ENCODE measurements at places on chromosomes 7 and 10.

GRCh38 chr10:25094590-25094989 lies 78.2 kb downstream of the THNSL1 start:
- no peak for DNase-seq

- DNase-seq, result no peak
These were observed 375.8 kb downstream of the MDFIC start for GRCh38 chr7:115297656-115298055.

GRCh38 chr10:108911814-108912541 lies 1011.3 kb downstream of the XPNPEP1 start:
- no peak for DNase-seq

- no peak for DNase-seq
These were observed 216.1 kb upstream of the STEAP4 start for GRCh38 chr7:88522771-88523293.

- no peak for DNase-seq
These were observed 25.8 kb downstream of the PRTFDC1 start for GRCh38 chr10:24926557-24926956.

GRCh38 chr7:41316410-41316809 lies 386.5 kb downstream of the INHBA start:
- no peak for DNase-seq

- DNase-seq, result no peak
These were observed at the start of gene NKX1-2 for GRCh38 chr10:124450012-124450782. Gene NKX1-2, minus strand, starts transcription at chr10:124450035. Its CDS starts 92 bp downstream, at chr10:124449943.

DNA sequence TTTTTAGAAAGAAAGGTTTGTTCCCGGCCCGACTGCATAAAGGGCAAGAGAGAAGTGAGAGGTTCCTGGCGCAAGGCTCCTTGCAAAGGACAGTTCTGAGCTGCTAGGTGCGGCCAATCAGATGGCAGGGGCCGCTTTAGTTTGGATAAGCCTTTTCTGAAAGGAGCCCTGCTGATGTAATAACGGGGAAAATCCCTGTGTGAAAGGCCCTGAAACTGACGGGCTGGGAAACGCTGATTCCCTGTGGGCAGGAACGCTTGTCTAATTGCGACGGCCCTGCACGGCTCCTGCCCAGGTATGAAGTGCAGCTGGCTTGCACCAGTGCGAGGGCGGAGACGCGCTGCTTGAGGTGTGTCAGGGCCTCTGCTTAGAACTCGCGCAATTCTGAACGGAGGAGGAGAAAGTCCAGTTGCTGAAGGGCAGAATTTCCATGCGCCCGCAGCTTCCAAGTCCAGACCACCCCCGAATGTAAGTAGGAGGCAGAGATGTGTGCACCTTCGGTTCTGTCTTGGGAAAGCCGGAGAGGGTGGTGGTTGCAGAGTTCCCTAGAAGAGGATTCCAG lies 30.5 kb downstream of the TACC2 start:
- DNase-seq, result no peak

GRCh38 chr10:84015877-84016595 lies 123.3 kb upstream of the GHITM start:
- no peak for DNase-seq

DNA sequence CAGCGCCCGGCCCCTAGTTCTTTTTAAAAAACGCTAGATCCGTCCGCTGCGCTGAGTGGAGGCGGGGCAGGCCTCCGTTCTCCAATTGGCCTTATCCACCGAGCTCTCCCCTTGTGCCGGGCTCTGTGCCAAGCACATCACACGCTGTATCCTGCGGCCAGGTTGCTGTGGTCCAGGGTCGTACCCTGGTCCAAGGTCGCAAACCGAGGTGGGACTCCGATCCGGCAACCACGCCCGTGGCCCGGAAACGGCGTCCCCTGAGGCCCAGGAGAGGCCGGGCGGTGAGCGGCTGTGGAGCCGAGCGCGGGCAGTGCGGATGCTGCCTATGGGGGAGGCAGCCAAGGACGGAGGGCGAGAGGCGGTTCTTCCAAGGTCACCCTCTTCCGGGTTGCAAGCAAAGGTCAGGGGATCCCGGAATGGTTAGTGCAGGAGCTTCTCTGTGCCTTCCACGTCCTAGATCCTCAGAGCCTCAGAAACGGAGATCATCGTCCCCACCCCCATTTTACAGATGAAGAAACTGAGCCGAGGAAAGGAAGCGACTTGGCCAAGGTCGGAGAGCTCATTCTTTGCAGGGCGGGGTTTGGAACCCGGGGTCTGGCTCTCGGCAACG lies 72.4 kb upstream of the LRRC4 start:
- DNase-seq, result no peak

GRCh38 chr10:132421847-132422751 lies 25.1 kb downstream of the PWWP2B start:
- no peak for DNase-seq

GRCh38 chr7:54674891-54675290 lies 84.1 kb downstream of the SEC61G start:
- DNase-seq, result no peak

All from anterior cingulate cortex (tissue), 58 donors.